Fibroblast of skin of left biceps (primary cell): ENCODE measurements at places on chromosomes 13 and 19.

- DNase-seq = no peak
Observed at GRCh38 chr19:28500982-28501630, 711.8 kb downstream of the UQCRFS1 start.

- DNase-seq = peak; percentile 76
Observed at GRCh38 chr19:39539518-39540332, at the start of gene EID2. Gene EID2 (minus strand): TSS chr19:39540161. CDS start chr19:39540079, 82 bp downstream.

DNA sequence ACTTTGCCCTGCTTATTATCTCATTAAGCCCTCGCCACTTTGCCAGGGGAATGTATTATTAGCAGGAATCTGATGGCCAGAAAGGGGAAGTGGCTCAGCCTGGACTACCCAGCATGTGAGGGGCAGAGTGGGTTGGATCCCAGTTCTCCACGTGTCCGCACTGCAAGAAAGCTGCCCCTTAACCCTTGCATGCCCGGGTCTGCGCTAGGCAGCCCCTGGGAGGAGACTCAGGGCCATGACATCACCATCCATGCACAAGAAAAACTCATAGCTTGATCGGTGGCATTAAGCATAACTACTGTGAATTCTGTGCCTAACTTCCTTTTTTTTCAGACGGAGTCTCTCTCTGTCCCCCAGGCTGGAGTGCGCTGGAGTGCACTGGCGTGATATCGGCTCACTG, 8.9 kb downstream of the CACNG8 start:
- DNase-seq = no peak

- no peak for DNase-seq
Observed at GRCh38 chr13:99224021-99224420, 23.4 kb downstream of the UBAC2 start.

DNA sequence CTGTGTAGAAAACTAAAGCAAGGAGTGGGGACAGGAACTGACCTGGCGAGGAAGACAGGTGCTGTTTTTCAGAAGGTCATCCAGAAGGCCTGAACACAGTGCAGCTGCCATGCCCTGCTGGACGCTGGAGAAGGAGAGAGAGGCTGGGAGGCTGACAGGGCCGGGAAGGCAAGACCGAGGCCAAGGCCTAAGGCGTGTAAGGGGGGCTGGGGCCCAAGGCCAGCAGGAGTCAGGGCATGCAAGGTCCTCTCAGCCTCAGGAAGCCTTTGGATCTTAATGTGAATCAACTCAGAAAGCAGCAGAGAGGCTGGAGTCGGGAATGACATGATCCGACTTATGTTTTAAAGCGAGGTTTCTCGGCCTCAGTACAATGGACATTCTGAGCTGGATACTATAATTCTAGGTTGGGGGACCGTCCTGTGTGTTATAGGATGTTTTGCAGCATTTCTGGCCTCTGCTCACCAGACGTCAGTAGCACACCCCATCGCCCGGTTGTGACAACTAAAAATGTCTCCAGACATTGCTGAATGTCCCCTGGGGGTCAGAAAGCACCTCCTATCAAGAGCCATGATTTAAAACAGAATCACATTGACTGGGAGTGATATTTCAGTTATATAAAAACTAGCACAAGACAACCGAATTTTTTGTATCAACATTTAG, 530.4 kb downstream of the MYO16 start:
- no peak for DNase-seq

GRCh38 chr19:19402656-19403372, 2.7 kb upstream of the GATAD2A start:
- no peak for DNase-seq

DNA sequence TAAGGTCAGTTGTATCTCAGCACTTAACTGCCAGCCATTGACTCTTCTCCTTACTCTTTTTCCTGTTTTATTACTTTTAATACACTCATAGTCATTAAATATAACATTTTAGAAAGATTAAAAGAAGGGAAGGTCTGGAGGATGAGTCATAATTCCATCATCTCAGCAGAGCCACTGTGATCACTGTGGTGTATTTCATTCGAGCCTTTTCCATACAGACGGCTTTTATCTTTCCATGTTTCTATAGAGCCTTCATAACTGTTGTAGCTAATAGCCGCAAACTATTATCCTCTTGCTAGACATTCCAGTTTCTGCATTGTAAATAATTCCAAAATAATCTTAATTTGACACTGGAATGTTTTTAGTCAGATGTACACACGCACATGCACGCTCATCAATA, 4.7 kb upstream of the FLT1 start:
- no peak for DNase-seq

DNA sequence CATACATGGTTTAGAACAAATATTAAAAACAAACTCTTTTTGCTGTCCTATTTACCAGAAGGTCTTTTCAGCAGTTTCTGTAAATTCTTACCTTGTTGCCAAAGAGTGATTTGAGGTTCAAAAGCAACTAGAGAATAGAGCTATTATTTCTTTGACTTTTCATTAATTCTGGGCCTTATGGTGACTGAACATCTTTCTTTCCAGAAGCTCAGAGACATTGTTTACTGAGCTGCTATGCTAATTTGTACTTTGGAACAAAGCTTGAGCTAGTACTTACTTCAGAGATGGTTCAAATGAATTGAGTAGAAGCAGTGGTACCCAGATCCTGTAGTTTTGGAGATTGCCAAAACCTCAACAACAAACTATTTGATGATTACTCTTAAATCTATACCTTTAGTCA, 331.2 kb downstream of the SPRY2 start:
- DNase-seq = no peak

DNA sequence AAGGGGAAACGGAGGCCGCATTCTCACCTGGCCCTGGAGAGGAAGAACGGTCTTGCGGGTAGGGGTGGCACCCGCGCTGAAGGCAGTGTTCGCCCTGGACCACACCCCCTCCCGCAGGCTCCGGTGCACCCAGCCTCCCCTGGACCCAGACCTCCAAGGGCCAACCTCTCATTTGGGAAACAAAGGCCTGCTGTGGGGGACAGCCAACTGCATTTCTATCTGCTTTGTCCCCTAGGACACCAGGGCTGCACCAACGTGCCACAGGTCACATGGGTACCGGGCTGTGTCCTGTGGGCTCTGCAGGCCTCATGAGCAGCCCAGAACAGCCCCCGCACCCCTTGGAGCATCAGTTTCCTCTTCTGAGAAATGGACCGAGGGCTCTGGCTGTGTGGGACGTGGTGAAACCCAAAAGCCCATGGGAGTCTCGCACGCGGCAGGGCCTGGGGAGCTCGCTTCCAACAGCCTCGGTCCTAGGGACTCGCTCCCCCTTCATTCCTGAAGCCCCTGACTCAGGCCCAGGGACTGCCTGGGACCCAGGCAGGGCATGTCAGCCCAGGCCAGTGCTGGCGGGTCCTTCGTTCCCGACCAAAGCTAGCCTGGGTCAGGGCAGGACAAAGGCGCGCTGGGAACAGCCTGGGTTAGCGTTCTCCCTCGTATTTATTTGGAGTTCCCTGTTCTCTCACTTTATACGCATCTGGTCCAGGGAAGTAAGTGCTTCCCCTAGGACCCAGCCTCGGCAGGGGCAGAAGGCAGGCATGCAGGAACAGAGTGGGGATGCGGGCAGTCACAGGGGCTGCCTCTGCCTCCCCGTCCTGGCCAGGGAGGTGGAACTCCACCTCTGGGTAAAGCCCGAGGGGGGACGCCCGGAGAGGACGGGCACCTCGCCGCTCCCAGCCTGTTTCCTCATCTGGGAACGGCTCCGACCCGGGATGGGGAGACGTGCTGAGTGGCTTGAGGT, 4.6 kb downstream of the TCF3 start:
- DNase-seq = no peak

DNA sequence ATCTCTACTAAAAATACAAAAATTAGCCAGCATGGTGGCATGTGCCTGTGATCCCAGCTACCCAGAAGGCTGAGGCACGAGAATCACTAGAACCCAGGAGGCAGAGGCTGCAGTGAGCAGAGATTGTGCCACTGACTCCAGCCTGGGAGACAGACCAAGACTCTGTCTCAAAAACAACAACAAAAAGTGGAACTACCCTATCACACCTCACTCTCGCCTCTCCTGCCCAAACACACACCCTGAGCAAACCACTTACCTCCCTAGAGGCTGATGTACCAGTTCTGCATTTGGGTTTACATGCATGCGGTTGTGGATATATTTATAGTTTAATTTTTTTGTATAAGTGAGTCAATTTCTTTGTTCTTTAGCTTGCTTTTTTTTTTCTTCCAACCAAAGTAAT, 7.7 kb upstream of the PTOV1 start:
- no peak for DNase-seq

- no peak for DNase-seq
Observed at GRCh38 chr19:37564624-37565369, 29.8 kb downstream of the ZNF571 start.

GRCh38 chr19:6062274-6062673, 48.0 kb downstream of the RFX2 start:
- DNase-seq = no peak

DNA sequence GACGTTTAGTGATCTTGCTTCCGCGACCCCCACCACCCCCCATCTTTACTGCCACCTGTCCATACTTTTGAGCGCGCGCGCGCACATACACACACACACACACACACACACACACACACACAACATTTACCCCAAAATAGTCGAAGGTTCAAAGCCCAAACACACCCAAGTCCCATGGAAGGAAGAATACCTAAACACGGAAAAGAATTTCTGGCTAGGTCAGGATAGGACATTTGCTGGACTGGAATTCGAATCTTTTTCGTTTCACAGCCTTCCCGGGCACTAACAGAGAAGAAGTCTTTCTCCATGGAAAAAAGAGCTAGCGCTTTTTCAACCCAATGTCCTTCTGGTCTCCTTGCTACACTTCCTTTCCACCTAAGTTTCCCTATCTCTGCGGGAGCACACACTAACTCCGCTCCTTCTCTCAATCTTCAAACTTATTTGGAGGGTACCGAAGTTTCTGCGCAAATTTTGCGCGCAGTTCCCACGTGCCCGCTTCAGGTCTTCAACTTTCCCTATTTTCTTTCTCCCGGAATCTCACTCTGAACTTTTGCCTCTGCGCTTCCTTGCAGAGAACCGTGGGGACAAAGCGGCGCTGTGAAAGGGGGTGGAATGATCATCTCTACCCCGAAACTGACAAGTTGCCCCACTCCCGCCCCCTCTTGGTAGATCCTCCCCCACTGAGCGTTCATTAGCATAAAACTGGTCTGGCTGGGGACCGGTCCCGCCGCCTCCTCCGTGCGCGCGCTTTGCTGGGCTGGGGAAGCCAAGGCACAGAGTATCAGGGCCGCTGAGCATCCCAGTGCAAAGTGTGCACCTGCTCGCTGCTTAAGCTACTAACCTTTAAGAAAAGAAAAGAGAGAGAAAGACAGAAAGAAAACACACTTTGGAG, 2.7 kb downstream of the DACH1 start:
- no peak for DNase-seq

GRCh38 chr19:23093832-23094231, 23.0 kb upstream of the ZNF730 start:
- DNase-seq = no peak

GRCh38 chr13:51846756-51847155, 1.8 kb upstream of the TMEM272 start:
- DNase-seq = no peak

DNA sequence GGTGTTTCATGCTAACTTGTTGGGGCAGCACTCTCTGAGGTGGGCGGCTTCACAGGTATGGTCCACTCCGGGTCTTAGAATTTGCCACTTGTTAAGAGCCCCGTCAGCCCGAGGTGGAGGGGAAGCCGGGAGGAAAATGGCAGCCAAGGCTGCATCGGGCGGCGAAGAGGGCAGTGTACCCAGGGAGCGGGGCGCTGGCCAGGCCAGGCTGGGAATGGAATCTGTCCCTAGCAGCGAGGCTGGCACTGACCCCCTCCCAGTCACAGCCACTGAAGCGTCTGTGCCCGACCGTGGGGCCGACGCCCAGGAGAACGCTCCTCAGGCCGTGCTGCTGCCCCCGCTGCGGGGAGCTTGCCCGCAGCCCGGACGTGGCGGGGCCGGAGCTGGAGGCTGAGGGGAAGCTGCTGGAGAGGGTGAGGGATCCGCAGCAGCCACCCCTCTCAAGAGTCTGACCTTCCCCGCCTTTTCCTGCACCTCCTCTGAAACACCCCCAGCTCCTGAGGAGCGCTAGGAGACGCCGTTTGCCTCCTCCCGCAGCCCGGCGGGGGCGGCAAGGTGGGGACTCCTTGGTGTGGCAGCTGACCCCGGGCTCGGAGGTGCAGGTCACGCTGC, 313.8 kb upstream of the SPRY2 start:
- no peak for DNase-seq

- no peak for DNase-seq
Observed at GRCh38 chr13:33639626-33640080, 178.3 kb upstream of the RFC3 start.

- DNase-seq = no peak
Observed at GRCh38 chr19:30676990-30677679, 305.0 kb downstream of the ZNF536 start.

DNA sequence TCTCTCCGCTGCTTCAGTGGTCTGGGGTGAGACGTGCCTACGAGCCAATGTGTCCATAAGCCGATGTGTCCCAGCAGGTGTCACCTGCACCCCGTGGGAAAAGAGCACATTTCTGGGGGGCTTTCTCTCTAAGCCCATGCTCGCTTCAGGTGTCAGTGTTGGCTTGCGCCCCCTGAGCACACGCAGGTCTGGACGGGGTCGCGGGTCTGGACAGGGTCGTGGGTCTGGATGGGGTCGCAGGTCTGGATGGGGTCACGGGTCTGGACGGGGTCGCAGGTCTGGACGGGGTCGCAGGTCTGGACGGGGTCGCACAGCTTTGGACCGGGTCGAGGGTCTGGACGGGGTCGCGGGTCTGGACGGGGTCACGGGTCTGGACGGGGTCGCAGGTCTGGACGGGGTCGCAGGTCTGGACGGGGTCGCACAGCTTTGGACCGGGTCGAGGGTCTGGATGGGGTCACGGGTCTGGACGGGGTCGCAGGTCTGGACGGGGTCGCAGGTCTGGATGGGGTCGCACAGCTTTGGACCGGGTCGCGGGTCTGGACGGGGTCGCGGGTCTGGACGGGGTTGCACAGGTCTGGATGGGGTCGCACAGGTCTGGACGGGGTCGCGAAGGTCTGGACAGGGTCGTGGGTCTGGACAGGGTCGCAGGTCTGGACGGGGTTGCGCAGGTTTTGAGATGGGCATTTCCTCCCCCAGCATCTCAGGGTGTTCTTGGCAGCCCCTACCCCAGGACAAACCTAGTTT, 24.5 kb upstream of the TFDP1 start:
- no peak for DNase-seq

DNA sequence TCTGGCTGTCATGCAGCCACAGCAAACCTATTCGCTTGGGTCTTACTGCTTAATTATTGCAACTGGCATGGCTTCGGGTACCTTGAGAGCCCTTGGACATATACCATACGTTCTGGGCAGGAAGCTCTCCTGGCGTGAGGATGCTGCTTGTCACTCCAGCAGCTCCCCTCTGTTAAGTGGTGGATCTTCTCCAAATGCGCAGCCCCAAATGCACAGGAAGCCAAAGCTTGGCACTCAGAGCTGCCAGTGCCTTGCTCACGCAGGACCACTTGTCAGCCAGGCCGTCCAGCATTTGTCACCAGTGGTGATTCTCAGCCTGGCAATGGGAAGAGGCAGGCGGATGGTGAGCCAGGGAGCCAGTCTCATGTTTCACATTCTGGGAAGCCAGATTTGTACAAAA, 158.6 kb downstream of the KATNAL1 start:
- DNase-seq = no peak

DNA sequence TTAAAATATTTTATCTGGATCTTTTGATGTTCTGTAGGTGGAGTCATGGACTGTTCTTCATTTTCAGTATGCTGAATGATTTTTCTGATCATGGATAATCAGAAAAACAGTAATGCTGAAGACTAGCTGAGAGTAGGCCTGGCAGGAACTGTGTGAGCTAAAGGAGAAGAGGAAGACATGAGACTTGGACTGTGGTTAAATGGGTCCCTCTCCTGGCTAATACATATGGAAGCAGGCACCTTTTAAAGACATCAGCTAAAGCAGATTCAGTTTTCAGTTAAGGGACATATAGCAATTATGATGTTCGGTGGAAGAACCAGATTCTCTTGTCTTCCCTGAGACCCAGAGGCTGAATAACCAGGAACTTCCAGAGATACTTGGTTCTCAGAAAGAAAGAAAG, 169.4 kb downstream of the OLFM4 start:
- no peak for DNase-seq
